ENCODE measurements at places on chromosomes 7 and 10. TPM values are rescaled to one million over a fixed set of nuclear protein-coding genes. Genes with fewer than 3 reads are reported as not detected.

Gene TUBAL3
- 0.36 TPM for total RNA-seq

Gene FAM180A
- 19.7 TPM for total RNA-seq

DNA sequence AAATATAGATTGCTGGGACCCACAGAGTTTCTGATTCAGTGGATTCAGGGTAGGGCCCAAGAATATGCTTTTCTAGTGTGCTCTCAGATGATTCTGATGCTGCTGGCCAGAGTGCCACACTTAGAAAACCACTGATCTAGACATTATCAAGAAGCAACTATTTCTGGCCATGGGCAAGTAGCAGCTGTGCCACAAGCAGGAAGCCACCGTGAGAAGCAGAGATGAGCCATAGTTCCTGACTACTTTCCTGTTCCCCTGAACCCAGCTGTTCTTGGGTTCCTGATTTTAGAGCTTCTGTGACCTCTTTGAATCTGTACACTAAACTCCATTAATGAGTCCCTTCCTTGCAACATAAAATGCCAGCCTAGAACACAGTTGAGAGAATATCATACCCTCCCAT, 38.1 kb upstream of the PIK3AP1 start:
- no peak for DNase-seq

DNA sequence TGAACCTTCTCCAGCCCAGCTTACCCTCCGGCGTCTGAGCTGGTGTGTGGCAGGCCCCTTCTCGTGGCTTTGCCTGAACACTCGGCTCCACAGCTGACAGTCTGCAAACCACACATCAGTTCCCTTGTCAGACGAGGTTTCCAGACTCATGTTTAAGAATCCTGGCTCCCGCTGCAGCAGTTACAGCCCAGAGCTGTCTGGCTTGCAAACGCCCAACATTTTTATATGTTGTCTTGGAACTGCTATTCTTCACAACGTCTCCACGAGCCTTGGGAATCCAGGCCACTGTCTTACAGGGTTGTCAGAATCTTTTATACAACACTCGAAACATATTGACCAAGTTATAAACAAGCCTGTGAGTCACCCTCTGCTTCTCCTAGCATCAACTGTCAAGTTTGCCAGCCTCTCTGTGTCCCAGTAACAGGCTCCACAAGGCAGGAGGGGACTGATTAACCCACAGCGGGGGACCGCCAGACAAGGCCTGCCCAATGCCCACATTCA, 68.1 kb downstream of the TNS3 start:
- no peak for DNase-seq

DNA sequence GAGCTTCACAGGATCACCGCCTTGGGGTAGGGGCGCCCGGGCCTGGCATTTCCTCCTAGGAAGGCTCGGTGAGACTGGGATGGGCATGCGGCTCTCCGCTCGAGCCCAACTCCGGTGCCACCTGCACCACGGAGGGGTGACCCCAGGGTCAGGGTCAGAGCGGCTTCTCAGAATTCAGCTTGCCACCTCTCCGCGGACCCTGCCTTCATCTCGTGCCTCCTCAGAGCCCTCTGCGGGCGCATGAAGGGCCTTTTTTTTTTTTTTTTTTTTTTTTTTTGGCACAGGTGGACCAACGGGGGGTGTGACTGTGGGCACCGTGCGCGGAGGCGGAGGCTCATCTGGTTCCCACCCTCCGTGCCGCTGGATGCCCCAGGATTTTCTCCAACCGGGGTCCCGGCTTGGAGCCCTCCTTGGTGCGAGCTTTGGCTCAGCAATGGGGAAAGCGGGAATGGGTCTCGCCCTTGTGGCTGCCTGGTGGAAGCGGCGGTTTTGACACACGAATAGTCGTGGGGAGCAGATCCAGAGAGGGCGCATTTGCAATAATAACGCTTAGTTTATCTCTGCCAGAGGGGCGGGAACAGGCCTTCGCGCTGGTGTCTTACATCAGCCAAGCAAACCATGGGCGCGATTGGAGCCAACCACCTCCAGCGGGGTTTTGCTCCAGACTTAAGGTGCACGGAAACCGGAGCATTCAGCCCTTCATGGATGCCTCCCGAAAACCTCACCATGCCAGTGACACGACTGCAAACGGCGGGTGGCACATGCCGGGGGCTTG, 5.0 kb upstream of the TNRC18 start:
- DNase-seq = peak; percentile 74

All from left ventricle myocardium inferior (tissue), 1 donor.